ENCODE measurements at places on chromosomes 6 and 20. TPM values are rescaled to one million over a fixed set of nuclear protein-coding genes. Genes with fewer than 3 reads are reported as not detected.

- H3K27me3 ChIP-seq = no peaks in the 10 kb centered on the region
- H3K27ac ChIP-seq = no peak overlapping the region
- H3K4me3 ChIP-seq = no peak overlapping the region
- peaks cover 2% of the 10 kb centered on the region for H3K4me1 ChIP-seq
- DNase-seq = no peak
Measured at GRCh38 chr6:135941275-135942025, 89.9 kb downstream of the PDE7B start.

DNA sequence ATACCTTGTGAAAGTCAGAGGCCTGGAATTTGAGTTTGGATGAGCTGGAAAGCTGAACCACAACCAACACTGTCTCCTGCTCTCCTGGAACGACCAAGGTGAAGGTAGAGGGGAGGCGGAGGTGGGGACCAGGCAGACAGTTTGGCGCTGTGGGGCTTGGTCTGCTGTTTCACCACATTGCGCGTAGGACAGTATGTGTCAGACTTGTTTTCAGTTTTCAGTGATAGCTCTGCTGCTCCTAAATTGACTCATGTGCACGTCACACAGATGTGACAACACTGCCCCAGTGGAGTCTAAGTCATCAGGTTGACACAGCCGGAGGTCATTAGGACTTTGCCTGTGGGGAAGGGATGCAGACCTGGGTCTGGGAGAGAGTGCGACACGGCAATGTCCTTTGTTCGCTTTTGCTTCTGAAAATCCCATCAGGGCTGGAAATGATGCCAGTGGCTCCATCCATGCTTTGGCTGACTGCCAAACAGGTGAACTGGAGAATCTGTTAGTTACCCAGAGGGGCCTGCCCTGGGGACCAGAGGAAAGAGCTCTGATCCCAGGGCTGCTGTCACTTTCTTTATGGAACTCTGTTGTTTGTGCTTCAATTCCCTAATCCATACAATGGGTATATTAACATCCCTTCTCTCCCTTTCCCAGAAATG is 255.5 kb downstream of the CDC5L start:
- H3K4me3 ChIP-seq = no peak overlapping the region
- H3K27ac ChIP-seq = no peak overlapping the region
- no peaks in the 10 kb centered on the region for H3K4me1 ChIP-seq
- no peaks in the 10 kb centered on the region for H3K36me3 ChIP-seq
- no peaks in the 10 kb centered on the region for H3K27me3 ChIP-seq

DNA sequence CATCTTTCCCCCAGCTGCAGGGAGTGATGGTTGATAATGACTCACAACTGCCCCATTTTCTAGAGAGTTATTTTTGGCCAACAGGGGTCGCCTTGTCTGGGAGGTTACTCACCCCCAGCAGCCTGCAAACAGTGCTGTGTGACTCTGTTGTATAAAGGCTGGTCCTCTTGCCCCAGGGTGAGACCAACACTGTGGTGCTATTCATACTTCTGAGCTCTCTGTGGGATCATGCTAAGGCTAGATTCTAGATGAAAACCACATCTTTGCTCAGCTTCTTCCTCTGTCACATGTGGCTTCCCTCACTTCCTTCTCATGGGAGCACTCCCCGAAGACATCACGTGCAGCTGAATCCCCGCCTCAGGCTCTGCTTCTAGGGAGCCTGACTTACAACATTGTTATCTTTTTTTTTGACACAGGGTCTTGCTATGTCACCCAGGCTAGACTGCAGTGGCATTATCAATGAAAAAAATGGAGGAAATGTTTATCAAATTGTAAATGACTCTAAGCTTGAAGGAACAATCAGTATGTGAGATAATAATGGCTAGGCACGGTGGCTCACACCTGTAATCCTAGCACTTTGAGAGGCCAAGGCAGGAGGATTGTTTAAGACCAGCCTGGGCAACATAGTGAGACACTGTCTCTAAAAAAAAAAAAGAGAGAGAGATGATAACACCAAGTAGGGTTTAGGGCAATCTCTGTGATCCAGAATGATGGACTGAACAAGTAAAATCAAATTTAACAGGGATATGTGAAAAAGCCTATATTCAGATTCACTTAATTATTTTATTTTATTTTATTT is 55.7 kb upstream of the SLC23A2 start:
- no peaks in the 10 kb centered on the region for H3K27me3 ChIP-seq
- H3K36me3 ChIP-seq = no peaks in the 10 kb centered on the region
- no peak overlapping the region for H3K27ac ChIP-seq
- no peaks in the 10 kb centered on the region for H3K4me1 ChIP-seq
- DNase-seq = no peak
- no peak overlapping the region for H3K4me3 ChIP-seq

DNA sequence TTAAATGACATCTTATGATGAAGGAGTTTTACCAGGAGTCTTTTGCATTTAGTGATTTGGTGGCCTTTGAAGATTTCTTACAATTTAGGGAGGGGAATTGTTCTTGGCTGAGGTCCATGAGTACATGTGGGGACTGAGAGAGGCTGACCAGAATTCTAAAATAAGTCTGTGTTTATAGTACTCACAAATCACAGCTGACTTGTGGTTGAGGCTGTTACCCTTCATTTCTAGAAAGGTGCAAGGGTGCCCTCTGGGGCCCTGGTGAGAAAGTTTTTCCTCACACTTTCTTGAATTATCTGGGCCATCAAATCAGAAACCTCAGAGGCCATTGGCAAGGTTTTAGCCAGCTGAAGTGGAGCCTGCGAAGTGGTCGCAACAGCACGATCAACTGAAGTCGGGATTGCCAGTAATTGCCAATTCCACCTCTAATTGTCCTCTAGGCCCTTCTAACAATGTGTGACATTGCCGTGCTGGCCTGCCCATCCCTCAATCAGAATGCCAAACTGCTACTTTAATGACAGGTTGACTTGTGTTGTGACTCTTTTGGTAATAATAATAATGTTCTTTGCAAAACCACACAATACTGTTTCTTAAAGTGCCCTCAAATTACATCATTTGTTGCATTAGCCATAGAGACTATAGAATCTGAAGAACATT is 221.6 kb downstream of the OGFRL1 start:
- peaks cover 3% of the 10 kb centered on the region for H3K4me1 ChIP-seq
- no peak overlapping the region for H3K27ac ChIP-seq
- H3K4me3 ChIP-seq = no peak overlapping the region

- peaks cover 13% of the 10 kb centered on the region for H3K27me3 ChIP-seq
- H3K27ac ChIP-seq = no peak overlapping the region
- H3K4me1 ChIP-seq = no peaks in the 10 kb centered on the region
- no peak overlapping the region for H3K4me3 ChIP-seq
Measured at GRCh38 chr20:1669304-1669703, 11.7 kb upstream of the SIRPG start.

DNA sequence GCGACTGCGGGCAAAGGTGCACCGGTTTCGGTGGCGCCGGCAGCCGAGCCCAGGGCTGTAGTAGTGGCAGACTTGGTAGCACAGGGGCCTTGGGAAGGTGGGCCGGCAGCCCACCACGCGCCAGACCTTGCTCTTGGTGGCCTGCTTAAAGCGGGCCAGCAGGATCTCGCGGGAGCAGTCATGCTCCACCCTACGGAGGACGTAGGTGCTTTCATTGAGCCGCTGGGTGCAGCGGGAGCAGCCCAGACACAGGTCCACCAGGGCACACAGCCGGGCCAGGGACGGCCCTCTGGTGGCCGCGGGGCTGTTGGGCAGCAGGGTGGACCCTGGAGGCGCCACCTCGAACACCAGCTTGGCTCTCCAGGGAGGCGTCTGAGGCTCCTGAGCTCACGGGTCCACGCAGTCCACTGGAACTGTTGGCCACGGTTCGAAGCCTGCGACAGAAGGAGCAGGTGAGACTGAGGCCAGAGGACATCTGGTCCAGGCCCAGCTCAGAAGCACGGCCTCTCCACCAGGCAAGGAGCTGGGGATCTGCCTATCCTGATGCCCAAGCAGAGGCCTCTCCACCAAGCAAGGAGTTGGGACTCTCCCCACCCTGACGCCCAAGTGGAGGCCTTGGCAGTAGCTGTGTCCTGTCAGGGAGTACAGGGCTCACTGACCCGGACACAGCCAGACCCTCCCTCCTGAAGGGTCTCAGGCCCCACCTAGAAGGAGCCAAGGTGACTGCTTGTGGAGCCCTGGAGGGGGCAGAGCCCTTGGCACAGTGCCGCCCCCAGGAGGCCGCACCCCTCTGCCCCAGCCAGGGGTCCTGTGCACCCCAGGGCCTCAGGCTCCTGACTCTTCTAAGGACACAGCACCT is 1.0 kb downstream of the HELZ2 start:
- peak overlapping the region; percentile 91 for H3K4me3 ChIP-seq
- peak overlapping the region; percentile 93 for H3K27ac ChIP-seq
- DNase-seq = no peak
- H3K36me3 ChIP-seq = peaks cover 4% of the 10 kb centered on the region
- H3K4me1 ChIP-seq = peaks cover 16% of the 10 kb centered on the region

- no peak overlapping the region for H3K27ac ChIP-seq
- H3K4me1 ChIP-seq = no peaks in the 10 kb centered on the region
- no peaks in the 10 kb centered on the region for H3K27me3 ChIP-seq
Measured at GRCh38 chr6:22106961-22107360, 189.9 kb downstream of the PRL start.

DNA sequence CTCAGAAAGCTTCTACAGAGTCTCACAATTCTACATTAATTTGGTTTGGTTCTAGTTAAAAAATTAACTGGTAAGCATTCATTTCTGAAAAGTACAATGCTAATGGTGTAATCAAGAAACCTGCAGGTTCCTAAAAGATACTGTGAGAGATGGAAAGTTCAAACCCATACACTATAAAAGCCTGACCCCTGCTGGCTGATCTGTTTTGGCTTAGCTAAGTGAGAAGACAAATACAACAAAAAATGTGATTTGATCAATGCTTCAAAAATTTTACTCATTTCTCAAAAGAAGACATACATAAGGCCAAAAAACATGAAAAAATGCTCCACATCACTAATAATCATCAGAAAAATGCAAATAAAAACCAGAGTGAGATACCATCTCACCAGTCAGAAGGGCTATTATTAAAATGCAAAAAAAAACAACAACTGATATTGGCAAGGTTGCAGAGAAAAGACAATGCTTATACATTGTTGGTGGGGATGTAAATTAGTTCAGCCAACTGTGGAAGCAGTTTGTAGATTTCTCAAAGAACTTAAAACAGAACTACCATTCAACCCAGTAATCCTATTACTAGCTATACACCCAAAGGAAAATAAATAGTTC is 102.8 kb downstream of the MOXD1 start:
- no peak overlapping the region for H3K27ac ChIP-seq
- H3K36me3 ChIP-seq = no peaks in the 10 kb centered on the region
- no peaks in the 10 kb centered on the region for H3K4me1 ChIP-seq
- no peaks in the 10 kb centered on the region for H3K27me3 ChIP-seq

- H3K4me1 ChIP-seq = no peaks in the 10 kb centered on the region
- no peaks in the 10 kb centered on the region for H3K36me3 ChIP-seq
- H3K27ac ChIP-seq = no peak overlapping the region
Measured at GRCh38 chr6:70219943-70220613, 82.8 kb downstream of the COL9A1 start.

- H3K36me3 ChIP-seq = no peaks in the 10 kb centered on the region
- H3K4me3 ChIP-seq = no peak overlapping the region
- H3K27me3 ChIP-seq = no peaks in the 10 kb centered on the region
- no peaks in the 10 kb centered on the region for H3K4me1 ChIP-seq
- no peak for DNase-seq
Measured at GRCh38 chr20:24589381-24589780, 120.0 kb downstream of the SYNDIG1 start.

DNA sequence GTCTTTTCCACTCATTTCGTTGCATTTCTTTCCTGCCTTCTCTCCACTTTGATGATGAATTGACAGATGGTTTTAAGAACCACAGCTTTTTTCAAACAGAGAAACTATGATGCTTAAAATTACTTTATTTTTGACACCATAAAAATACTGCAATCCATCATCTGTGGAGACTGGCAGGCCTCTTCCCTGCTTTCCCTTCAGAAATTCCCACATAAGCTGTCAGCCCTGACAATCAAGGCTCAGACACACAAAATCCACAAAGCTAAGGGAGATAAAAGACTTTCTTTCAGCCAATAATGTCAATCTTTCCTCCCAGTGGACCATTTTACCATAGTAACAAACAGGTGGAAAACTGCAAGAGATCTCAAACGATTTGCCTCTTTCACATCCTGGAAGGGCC is 82.4 kb downstream of the IPCEF1 start:
- no peaks in the 10 kb centered on the region for H3K4me1 ChIP-seq
- no peak overlapping the region for H3K27ac ChIP-seq
- H3K36me3 ChIP-seq = no peaks in the 10 kb centered on the region
- no peaks in the 10 kb centered on the region for H3K27me3 ChIP-seq
- H3K4me3 ChIP-seq = no peak overlapping the region

GRCh38 chr6:1055015-1055921 is 256.6 kb upstream of the FOXQ1 start:
- H3K4me3 ChIP-seq = no peak overlapping the region
- no peaks in the 10 kb centered on the region for H3K27me3 ChIP-seq

- no peak overlapping the region for H3K4me3 ChIP-seq
- peaks cover 51% of the 10 kb centered on the region for H3K4me1 ChIP-seq
- no peaks in the 10 kb centered on the region for H3K36me3 ChIP-seq
- peak overlapping the region; percentile 49 for H3K27ac ChIP-seq
- no peaks in the 10 kb centered on the region for H3K27me3 ChIP-seq
Measured at GRCh38 chr6:160974304-160974771, 17.2 kb upstream of the MAP3K4 start.

GRCh38 chr6:55957961-55958422 is 82.6 kb upstream of the BMP5 start:
- H3K4me3 ChIP-seq = no peak overlapping the region
- no peaks in the 10 kb centered on the region for H3K36me3 ChIP-seq
- H3K27me3 ChIP-seq = no peaks in the 10 kb centered on the region
- DNase-seq = no peak
- no peaks in the 10 kb centered on the region for H3K4me1 ChIP-seq

DNA sequence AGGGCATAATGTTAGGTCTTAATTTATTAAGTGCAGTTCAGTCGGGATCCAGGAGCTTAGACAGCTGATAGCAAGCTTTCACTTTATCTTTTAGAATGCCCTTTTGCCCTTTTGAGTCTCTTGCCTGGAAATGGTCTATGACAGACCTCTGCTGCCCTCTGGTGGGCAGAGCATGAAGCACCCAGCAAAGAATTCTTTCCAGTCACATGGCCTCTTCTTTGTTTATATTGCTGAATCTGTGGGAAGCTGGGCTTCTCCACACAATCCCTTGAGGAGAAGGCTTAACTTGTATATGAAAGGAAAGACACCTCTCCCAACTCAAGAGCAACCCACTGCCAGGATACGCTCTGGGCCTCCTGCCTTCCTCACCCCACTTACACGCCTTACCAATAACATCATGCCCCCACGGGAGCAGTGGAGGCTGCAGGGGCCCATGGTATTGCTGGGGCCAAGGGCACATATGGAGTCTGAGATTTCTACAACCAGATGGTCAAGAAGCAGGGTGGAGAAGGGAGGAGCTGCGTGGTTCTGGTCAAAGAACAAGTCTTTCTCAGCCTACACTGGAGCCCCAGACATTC is 20.4 kb downstream of the WFDC3 start:
- H3K36me3 ChIP-seq = no peaks in the 10 kb centered on the region
- DNase-seq = no peak
- no peaks in the 10 kb centered on the region for H3K27me3 ChIP-seq
- H3K4me1 ChIP-seq = peaks cover 5% of the 10 kb centered on the region
- H3K27ac ChIP-seq = no peak overlapping the region

Gene HMGCLL1
- total RNA-seq = not detected

Gene EYA4
- 1.1 TPM for total RNA-seq

Gene MAN1A1
- 35.8 TPM for total RNA-seq

All from esophagus squamous epithelium (tissue), 5 donors.